ENCODE measurements at places on chromosomes 6 and 20. TPM values are rescaled to one million over a fixed set of nuclear protein-coding genes. Genes with fewer than 3 reads are reported as not detected.

Gene LST1
- not detected for total RNA-seq

Gene COL9A1
- not detected for total RNA-seq

Gene SIRPB1
- not detected for total RNA-seq

Gene IFT52
- 52.4 TPM for total RNA-seq

Gene PBOV1
- total RNA-seq = not detected

Gene CFAP206
- 0.31 TPM for total RNA-seq

Gene PXDC1
- total RNA-seq = 49.0 TPM

Gene ANGPT4
- total RNA-seq = not detected

Gene SNX14
- total RNA-seq = 155 TPM

Gene CYP39A1
- 0.44 TPM for total RNA-seq

Gene TDRD6
- total RNA-seq = 0.12 TPM

Gene SLC44A4
- total RNA-seq = 0.13 TPM

Gene ZFP57
- total RNA-seq = 0.13 TPM

Gene NFKBIE
- total RNA-seq = 3.6 TPM

Gene BMP5
- total RNA-seq = not detected

Gene CST7
- not detected for total RNA-seq

Gene FAM83D
- 18.4 TPM for total RNA-seq

All from aortic smooth muscle cell (primary cell).